ENCODE measurements at places on chromosomes 5 and 9. TPM values are rescaled to one million over a fixed set of nuclear protein-coding genes. Genes with fewer than 3 reads are reported as not detected.

Gene ELOVL7
- total RNA-seq, result 0.97 TPM

Gene ZNF883
- total RNA-seq, result 2.4 TPM

Gene TAS2R1
- total RNA-seq, result not detected

Gene ERCC8
- 4.6 TPM for total RNA-seq

Gene FGFR4
- total RNA-seq, result 0.40 TPM

Gene GPX3
- total RNA-seq, result 461 TPM

Gene SLC31A1
- total RNA-seq, result 9.6 TPM

Gene DPYSL3
- total RNA-seq, result 51.1 TPM

Gene SHROOM1
- 4.7 TPM for total RNA-seq

Gene PDE6A
- 0.13 TPM for total RNA-seq

Gene ATOSB
- total RNA-seq, result 20.0 TPM

Gene C9orf50
- total RNA-seq, result 0.22 TPM

Gene SPINK6
- not detected for total RNA-seq

Gene HAVCR1
- 0.57 TPM for total RNA-seq

Gene AFAP1L1
- total RNA-seq, result 55.2 TPM

Gene MAST4
- 91.4 TPM for total RNA-seq

Gene ARSK
- total RNA-seq, result 2.2 TPM

Gene BNC2
- 6.6 TPM for total RNA-seq

Gene SPINK4
- not detected for total RNA-seq

Gene SLC1A3
- total RNA-seq, result 53.0 TPM

Gene LCN1
- total RNA-seq, result not detected

Gene FBP2
- not detected for total RNA-seq

Gene PDE8B
- total RNA-seq, result 5.7 TPM

Gene SUSD3
- total RNA-seq, result 1.1 TPM

Gene TAF11L10
- total RNA-seq, result not detected

Gene PLEKHG4B
- total RNA-seq, result 0.03 TPM

Gene ADAMTS16
- total RNA-seq, result not detected

Gene ITGA1
- total RNA-seq, result 40.3 TPM

Gene STKLD1
- total RNA-seq, result 0.62 TPM

Gene CCDC171
- 2.5 TPM for total RNA-seq

Gene NME5
- total RNA-seq, result 2.0 TPM

Gene OLFM1
- total RNA-seq, result 8.6 TPM

Gene RLN1
- total RNA-seq, result 0.32 TPM

Gene RIGI
- 2.8 TPM for total RNA-seq

Gene ECSCR
- total RNA-seq, result 20.1 TPM

Gene SGCD
- 83.1 TPM for total RNA-seq

Gene HNRNPAB
- 105 TPM for total RNA-seq

Gene EIF4E1B
- not detected for total RNA-seq

Gene BASP1
- 3.9 TPM for total RNA-seq

Gene HAVCR2
- 1.7 TPM for total RNA-seq

Gene IL33
- total RNA-seq, result 18.6 TPM

Gene ADAMTSL1
- 2.1 TPM for total RNA-seq

Gene SLC27A6
- 64.4 TPM for total RNA-seq

Gene ECM2
- 8.0 TPM for total RNA-seq

Gene DBH
- total RNA-seq, result not detected

Gene SIT1
- not detected for total RNA-seq

Gene DRD1
- total RNA-seq, result 0.05 TPM

Gene FOXD4L4
- not detected for total RNA-seq
